ENCODE measurements at places on chromosomes 16 and 17.

DNA sequence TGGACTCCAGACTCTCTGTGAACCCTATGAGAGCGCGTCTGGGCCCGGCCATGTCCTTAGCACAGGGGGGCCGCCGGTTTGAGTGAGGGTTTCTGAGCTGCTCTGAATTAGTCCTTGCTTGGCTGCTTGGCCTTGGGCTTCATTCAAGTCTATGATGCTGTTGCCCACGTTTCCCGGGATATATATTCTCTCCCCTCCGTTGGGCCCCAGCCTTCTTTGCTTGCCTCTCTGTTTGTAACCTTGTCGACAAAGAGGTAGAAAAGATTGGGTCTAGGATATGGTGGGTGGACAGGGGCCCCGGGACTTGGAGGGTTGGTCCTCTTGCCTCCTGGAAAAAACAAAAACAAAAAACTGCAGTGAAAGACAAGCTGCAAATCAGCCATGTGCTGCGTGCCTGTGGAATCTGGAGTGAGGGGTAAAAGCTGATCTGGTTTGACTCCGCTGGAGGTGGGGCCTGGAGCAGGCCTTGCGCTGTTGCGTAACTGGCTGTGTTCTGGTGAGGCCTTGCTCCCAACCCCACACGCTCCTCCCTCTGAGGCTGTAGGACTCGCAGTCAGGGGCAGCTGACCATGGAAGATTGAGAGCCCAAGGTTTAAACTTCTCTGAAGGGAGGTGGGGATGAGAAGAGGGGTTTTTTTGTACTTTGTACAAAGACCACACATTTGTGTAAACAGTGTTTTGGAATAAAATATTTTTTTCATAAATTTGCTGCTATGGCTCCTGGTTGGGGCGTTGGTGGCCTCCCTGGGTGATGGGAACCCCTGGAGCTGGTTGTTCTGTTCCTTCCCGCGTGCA lies 23.1 kb downstream of the STAT5A start:
- no peak for DNase-seq

GRCh38 chr17:7579001-7579833 lies at the start of gene CD68:
Gene CD68 (plus strand): TSS chr17:7579638. CDS start chr17:7579678, 40 bp downstream.
- no peak for DNase-seq

- DNase-seq = peak; percentile 51
These were observed at the start of gene SREBF1 for GRCh38 chr17:17836818-17837379. Gene SREBF1 (minus strand): TSS chr17:17836986. CDS start chr17:17836817, 169 bp downstream.

DNA sequence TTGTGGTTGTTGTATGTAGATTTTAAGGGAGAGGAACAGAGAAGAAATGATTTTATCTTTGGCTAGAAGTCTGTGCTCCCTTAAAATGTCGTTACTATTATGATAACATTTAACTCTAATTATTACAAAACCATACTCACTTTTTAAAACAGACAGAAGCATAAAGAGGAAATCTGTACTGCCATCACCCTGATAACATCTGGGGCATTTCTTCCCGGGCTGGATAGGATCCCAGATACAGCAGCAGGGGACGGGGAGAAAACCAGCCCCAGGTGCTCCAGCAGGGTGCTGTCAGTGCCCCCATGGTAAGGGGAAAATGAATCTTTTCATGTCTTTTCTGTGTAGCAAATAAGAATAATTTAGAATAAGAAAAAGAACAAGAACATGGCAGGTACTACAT lies 139.4 kb upstream of the IRX6 start:
- DNase-seq = no peak

DNA sequence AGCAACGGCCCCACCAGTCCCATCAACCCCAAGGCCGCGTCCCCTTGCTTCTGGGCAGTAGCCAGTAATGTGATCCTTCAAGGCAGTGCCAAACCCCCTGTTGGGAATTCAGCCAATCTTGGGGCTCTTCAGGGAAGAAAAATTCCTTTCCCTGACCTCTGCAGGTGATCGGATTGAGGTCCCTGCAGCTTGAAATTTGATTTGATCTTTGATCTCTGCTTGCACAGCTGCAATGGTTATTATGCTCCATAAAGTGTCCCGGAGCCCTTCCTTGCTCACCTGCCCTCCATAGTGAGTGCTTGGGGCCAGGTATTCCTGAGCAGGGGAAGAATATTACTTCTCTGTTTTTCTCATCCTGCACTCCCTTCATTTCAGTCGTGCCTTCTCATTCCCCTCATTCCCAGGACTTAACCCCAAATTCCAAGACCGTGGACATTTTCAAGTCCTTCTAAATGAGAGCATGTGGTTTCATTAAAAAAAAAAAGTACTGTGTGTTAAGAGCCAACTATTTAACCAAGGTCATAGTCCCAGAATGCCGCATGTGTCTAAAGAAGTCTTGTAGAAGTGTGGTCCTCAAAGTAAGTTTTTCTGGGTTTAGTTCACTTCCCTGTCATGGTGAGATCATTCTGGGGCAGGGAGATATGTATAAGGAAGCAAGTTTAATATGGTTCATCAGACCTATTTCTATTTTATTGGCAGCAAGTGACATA lies 56.3 kb downstream of the SOX9 start:
- no peak for DNase-seq

DNA sequence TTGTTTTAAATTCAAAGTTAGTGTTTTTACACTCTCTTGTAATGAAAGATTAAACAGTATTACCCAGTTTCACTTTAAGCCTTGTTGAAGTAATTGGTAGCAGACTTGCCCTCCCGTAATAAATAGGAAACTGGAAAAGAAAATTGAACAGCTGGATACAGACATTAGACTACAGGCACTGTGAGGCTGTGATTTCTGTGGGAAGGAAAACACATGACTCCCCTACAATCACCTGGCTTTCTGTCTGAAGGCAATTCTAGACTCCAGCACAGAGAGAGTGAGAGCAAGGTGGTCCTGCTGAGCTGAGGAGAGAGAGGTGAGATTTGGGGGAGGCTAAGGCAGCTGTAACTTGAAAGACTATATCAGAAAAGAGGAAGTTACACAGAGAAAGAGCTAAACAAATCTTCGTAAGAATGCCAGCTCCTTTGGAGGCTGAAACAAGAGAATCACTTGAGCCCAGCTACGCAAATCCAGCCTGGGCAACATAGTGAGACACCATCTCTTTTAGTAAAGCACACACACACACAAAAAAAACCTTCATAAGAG lies 57.8 kb upstream of the CDYL2 start:
- DNase-seq = no peak

DNA sequence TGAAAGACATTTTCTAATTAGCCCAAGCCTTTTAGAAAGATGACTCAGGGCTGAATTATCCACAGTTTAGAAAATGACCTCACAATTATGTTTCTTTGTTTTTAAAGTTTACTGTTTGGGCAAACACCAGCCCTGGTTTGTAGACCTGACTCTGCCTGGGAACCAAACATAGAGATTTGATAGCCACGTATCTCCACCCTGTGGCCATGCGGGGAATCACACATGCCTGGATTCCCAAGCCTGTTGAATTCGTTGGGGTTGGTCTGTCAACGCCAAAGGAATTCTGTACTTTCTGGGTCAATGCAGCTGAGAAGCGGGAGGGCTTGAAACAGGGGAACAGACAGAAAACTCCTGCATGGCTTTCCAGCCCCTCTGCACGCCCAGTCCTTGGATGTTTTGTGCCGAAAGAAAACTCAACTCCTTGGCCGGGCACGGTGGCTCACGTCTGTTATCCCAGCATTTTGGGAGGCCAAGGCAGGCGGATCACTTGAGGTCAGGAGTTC lies 26.9 kb downstream of the CD300A start:
- no peak for DNase-seq

DNA sequence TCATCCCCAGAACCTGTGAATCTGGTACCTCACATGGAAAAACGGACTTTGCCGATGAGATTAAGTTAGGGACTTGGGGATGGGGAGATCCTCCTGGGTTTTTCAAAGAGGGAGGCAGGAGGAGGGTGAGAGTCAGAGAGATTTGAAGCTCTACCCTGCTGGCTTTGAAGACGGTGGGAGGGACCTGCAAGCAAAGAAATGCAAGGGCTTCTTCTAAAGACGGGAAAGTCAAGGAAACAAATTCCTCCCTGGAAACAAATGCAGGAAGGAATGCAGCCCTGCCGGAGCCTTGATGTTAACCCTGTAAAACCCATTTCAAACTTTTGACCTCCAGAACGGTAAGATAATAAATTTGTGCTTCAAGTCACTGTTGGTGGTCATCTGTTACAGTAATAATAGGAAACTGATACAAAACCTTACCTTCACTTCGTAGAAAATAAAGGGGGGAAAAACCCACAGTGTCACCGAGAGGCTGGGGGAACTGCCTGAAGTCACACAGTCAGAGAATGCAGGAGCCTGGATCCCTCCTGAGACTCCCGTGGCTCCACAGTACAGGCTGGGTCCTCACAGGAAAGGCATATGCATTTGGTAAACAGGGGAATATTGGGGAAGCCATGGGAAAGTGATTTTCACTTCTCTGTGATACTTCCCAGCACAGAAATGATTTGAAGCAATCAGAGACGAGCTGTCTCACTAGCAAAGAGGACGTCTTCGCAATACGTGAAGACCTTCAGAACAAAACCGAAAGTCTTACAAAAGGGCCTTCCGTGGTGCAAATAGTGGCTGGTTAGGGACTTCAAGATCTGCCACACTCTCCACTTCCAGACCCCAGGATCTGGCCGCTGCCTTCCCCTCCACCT lies 58.9 kb upstream of the CLEC3A start:
- no peak for DNase-seq

DNA sequence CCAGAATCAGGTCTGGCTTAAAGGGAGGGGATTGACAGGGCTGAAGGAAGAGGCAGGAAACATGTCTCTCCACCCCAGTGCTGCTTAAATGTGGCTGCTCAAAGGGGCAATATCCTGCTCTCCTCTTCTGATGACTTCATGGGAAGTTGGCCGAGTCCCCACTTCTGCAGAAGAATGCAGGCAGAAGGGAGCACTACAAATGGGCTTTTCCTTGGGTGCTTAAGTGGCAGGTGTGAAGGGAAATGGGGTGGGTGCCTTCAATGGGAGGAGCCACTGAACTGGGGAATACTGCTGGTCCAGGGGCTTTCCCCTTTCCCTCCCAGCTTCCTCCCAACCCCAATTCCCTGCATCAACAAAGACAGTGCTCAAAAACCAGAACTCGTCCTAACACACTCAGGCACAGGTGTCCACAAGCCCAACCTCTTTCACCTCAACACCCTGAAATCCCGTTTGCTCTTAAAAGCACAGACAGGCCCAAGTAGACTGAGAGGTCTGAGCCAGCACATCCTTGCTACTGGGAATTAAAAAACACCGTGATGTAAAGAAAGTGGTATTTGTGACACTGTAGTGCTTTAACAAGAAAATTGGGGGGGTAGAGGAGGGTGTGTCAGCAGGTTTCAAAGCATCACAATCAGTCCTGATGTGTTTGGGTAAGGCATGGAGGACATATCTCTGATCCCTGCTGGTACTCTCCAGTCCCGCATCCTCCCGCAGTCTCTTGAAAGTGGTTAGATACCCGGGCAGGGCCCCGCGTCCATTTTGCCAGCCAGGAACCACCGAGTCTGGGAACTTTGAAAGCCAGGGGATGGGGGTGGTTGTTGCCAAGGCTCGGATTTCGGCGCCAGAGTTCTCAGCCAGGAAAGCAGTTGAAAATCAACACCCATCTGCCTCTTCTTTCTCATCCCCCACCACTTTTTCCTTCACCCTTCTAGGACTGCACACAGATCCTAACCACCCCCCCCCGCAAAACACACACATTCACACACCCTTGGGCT lies 1.6 kb downstream of the CA10 start:
- DNase-seq = no peak

DNA sequence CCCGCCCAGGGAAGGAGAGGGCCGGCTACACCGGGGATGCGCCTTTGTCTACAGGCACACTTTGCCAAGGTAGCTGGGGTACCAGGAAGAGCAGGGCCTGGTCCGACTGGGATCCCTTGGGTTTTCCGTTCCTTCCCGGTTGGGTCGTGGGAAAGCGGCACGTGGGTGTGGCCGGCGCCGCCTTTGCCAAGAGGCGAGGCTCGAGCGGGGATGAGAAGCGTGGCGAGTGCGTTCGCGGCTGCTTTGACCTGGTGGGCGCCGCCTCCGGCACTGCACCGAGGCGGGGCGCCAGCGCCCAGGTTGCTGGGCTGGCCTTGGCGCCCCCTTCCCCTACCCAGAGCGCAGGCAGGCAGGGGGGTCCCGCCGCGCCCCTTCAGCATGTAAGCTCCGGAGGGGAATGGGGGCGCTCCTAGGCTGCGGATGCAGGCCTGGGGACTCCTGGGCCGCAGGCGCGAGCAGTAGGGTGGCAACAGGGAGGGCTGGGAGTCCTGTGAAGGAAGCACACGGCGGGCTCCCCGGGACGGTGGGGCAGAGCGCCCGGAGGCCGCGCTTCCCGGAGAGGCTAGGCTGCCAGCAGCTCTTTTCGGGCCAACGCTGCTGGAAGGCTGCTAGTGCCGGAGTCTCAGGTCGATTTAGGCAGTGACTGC lies 2.0 kb downstream of the HAS3 start:
- no peak for DNase-seq

- DNase-seq = no peak
These were observed 531.9 kb downstream of the GRIN2A start for GRCh38 chr16:9650284-9650683.

- no peak for DNase-seq
These were observed 4.2 kb downstream of the CD300LB start for GRCh38 chr17:74527081-74527480.

GRCh38 chr17:73500414-73500999 lies 143.7 kb downstream of the SDK2 start:
- DNase-seq = no peak

- no peak for DNase-seq
These were observed 21.5 kb downstream of the SRP68 start for GRCh38 chr17:76050538-76051467.

Data from activated gamma-delta T cell (primary cell).